ENCODE measurements at places on chromosomes 1 and 21.

DNA sequence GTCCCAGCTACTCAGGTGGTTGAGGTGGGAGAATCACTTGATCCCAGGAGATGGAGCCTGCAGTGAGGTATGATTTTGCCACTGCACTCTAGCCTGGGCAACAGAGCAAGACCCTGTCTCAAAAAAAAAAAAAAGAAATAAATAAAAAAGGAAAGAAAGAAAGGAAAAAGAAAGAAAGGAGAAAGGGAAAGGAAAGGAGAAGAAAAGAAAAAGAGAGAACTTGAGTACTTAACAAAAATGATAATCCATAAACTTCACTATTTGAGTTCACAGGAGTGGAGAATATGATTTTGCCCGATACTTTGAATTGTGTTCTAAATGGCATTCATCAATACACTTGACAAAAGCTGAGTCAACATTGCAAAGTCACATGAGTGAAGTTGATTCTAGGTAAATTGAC, 23.8 kb upstream of the ZNF281 start:
- no peak for DNase-seq

- DNase-seq = no peak
Observed at GRCh38 chr1:185016880-185017279, 28.5 kb upstream of the RNF2 start.

GRCh38 chr21:27536319-27536718, 569.4 kb upstream of the ADAMTS5 start:
- DNase-seq = no peak

- DNase-seq = no peak
Observed at GRCh38 chr1:51719146-51719545, 102.3 kb downstream of the OSBPL9 start.

DNA sequence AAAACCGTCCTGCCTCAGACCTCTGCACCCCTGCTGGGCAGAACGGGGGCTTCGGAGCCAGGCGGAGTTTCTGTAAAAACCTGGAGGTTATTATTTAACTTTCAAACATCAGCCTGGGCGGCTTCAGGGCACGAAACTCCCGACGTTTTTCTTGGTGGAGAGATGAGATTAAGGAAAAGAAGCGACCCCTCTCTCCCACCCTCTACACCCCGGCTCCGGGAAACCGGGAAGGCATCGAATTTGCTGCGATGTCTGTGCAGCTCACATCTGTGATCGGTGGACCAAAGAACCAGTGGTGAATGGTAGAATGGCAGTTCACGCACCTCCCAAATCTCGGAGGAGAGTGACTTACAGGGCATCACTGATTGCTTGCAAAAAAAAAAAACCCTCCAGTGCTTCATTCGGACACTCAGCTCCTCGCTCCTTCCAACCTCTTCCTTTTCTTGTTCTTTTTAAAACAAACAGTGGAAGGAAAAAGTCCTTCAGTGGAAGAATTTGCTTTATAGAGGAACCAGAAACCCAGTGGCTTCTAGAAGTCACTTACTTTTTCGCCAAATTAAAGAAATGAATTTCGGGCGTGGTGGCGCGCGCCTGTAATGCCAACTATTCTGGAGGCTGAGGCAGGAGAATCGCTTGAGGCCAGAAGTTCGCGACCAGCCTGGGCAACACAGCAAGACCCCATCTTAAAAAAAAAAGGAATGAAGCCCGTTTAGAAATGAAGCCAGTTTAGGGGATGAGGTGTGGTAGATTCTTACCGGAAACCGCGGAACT, 884 bp downstream of the PHACTR4 start:
- DNase-seq = no peak

- no peak for DNase-seq
Observed at GRCh38 chr1:116345843-116346242, 27.2 kb upstream of the ATP1A1 start.
